Right cardiac atrium (tissue), 5 donors: ENCODE measurements at places on chromosomes 5 and 9. TPM values are rescaled to one million over a fixed set of nuclear protein-coding genes. Genes with fewer than 3 reads are reported as not detected.

The FBLL1 gene
- 0.09 TPM for polyA plus RNA-seq

The TNFSF15 gene
- 0.02 TPM for polyA plus RNA-seq

The CBY3 gene
- not detected for polyA plus RNA-seq

The KCNMB1 gene
- 1.3 TPM for polyA plus RNA-seq

The ADRB2 gene
- 2.4 TPM for polyA plus RNA-seq

The SMIM3 gene
- 22.9 TPM for polyA plus RNA-seq

The SLC6A7 gene
- not detected for polyA plus RNA-seq

The WWC1 gene
- polyA plus RNA-seq = 0.45 TPM

- no peak for DNase-seq
Measured at GRCh38 chr9:36862206-36863145, 171.6 kb downstream of the PAX5 start.

GRCh38 chr5:142944140-142944539 lies 174.0 kb downstream of the ARHGAP26 start:
- DNase-seq = no peak

DNA sequence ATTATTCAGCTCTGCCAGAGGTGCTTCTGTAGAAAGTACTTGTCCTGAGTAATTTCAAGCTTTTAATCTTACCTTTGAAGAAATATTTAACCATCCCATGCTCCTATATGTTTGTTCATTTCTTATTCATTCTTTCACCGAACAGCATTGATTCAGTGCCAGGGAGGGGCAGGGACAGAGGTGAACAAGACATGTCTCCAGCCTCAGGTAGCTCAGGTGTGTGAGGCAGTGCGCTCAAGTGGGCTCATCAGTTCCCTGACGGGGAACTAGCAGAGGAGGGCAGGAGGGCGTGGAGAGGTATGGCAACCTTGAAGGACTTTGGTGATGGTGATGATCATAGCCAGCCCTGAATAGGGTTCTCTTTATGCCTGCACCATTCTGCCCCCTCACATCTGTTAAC lies 25.9 kb downstream of the ERGIC1 start:
- no peak for DNase-seq

GRCh38 chr9:94480205-94480604 lies 74.7 kb upstream of the PCAT7 start:
- no peak for DNase-seq

DNA sequence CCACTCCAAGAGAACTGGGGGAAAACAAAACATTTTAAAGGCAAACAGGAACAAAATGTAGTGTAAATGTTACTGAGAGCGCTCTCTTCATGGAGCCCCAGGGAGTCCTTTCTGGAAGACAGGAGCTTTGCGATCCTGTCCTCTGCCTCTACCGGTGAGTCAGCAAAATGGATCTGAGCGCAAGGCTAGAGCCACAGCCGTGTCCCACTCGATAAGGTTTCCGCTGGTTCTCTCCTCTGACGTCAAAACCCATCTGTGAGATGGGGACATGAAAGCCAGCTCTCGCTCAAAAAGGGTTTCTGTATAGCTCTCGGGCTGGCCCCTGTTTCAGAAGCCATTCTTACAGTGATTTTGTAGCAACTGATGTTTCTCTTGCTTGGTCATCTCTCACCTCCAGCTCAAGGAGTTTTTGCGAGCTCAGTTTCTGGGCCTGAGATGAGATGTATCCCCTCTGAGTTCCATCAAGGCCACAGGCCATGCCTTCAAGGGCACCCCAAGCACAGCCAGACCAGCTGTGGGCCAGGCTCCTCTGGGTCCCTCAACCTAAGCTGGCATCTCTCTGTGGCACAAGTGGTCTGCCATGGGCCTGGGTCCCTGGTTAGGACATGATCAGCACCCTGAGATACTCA lies 101.6 kb downstream of the FSTL4 start:
- no peak for DNase-seq

DNA sequence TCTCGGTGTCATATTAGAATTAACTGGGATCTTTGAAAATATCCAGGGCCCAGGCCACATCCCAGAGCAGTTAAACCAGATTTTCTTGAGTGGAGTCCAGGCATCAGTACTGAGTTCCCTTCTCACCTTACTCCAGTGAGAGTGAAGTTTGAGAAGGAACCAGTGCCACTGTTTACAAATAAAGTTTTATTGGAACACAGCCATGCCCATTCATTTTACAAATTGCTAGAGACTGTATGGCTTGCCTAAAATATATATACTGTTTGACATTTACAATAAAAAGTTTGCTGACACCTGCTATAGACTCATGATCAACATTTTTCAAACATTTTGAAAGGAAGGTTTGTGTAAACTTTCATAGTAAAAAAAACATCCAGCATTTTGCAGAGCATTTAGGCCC lies 63.7 kb upstream of the DMRT3 start:
- DNase-seq = no peak

- DNase-seq = no peak
Measured at GRCh38 chr5:173477345-173478040, 139.0 kb downstream of the BOD1 start.

DNA sequence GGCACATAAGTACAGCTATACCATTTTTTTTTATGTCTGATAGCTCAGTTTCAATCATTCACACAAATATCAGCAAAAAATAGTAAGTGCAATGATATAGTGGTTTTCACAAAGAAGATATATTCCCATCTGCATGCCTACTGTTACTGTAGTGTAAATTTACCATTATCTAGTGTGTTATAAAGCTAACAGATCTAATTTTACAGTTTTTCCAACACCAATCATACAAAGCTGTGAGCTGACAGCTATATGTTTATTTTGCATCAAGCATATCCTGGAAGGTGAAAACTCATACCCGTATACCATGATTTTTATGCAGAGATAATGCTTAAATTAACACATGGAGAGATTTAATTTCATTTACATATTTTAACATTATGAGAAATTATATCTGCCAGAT lies 89.9 kb upstream of the HAPLN1 start:
- DNase-seq = no peak

DNA sequence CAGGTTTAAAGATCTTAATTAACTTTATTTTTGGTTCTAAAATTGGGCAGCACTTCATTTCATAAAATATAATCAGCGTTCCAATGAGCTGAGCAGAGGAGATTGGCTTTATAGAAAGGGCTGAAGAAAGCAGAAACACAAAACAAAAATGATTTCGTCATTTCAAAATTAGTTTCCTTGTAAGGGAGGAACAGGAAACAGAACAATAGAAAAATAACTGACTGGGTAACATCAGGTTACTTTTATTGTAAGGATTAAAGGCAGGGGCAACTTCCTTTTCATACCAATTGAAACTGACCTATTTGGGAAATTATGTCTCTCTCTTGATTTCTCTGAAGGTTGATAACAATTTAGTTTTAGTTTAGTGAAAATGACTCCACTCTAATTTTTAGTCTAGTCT lies 157.1 kb downstream of the ATP10B start:
- no peak for DNase-seq

DNA sequence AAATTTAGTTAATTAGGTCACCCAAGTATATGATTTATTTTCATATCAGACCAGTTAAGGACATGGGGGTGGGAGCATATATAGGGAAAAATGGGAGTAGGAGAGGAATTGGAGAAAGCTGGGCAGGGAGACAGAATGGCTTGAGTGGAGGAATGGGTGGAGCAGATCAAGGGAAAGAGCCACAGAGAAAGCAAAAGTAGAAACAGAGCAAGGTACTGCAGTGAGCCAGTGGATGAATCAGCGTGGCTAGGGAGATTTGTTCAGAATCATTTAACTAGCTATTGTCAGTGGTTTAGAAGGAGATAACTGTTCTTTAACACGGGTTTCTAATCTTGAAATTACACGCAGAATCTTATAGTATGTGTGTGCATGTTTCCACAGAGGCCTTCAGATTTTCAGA lies 37.4 kb downstream of the SNX24 start:
- no peak for DNase-seq

- DNase-seq = peak; percentile 81
Measured at GRCh38 chr9:131714161-131714646, 25.7 kb downstream of the RAPGEF1 start.

DNA sequence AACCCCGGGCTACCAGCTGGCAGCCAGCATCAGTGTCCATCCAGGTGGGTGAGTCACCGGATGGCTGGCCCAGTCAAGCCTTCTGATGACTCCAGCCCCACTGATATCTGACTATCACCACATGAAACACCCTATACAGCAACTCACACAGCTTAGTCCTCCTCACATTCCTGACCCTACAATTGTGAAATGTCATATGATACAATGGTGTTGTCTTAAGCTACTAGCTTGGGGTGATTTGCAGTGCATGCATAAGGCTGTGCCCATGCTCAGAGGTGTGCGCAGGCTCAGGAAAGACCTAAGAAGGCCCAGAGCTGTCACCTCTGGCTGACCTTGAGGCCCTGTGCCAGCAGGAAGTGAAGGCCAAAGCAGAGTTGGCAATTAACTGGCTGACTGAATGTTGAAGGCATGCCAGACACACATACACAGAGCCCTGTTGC lies 21.5 kb upstream of the SEMA4D start:
- DNase-seq = no peak

GRCh38 chr5:124252747-124253146 lies 493.7 kb downstream of the ZNF608 start:
- no peak for DNase-seq
